T-helper 17 cell (primary cell): ENCODE measurements at places on chromosomes 2 and 18.

GRCh38 chr2:134910763-134911399, 7.7 kb upstream of the CCNT2 start:
- peaks cover 8% of the 10 kb centered on the region for H3K27me3 ChIP-seq
- no peak overlapping the region for H3K4me3 ChIP-seq
- no peak overlapping the region for H3K27ac ChIP-seq
- no peaks in the 10 kb centered on the region for H3K36me3 ChIP-seq
- DNase-seq, result no peak

DNA sequence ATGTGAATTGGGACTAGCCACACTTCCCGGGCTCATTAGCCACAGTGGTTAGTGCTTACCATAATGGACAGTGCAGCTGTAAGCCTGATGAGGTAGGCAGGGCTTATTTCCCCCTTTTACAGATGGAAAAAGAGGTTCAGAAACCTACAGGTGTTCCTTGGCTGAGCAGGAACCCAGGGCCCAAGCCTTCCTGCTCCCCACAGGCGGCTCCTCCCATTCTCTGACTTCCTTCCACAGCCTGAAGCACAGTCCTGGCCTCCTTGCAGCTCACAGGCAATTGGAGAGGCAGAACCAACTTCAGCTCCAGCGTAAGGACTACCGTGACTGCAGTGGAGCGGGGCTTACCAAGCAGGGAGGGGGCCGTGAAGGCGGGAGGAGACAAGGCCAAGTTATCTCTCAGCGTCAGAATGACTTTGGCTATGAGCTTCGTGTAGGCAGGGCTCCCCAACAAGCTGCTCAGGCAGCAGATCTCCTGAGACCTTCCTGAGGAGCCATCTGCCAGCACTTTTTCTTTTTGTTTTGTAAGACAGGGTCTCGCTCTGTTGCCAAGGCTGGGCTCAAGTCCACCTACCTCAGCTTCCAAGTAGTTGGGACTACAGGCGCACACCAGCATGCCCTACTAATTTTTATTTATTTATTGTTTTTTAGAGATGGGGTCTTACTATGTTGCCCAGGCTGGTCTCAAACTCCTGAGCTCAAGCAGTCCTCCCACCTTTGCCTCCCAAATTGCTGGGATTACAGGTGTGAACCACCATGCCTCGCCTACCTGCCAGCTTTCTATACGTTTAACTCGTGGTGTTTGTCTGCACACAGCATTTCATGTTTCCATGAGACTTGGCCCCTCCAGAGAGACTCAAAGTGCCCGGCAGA, 34.2 kb upstream of the NT5DC4 start:
- no peak overlapping the region for H3K27ac ChIP-seq
- H3K4me1 ChIP-seq, result peaks cover 19% of the 10 kb centered on the region
- H3K27me3 ChIP-seq, result no peaks in the 10 kb centered on the region

- H3K27me3 ChIP-seq, result no peaks in the 10 kb centered on the region
- DNase-seq, result no peak
- peaks cover 5% of the 10 kb centered on the region for H3K36me3 ChIP-seq
- no peak overlapping the region for H3K4me3 ChIP-seq
- H3K27ac ChIP-seq, result no peak overlapping the region
- peaks cover 10% of the 10 kb centered on the region for H3K4me1 ChIP-seq
Measured at GRCh38 chr2:24642351-24642750, 150.8 kb downstream of the PTRHD1 start.

DNA sequence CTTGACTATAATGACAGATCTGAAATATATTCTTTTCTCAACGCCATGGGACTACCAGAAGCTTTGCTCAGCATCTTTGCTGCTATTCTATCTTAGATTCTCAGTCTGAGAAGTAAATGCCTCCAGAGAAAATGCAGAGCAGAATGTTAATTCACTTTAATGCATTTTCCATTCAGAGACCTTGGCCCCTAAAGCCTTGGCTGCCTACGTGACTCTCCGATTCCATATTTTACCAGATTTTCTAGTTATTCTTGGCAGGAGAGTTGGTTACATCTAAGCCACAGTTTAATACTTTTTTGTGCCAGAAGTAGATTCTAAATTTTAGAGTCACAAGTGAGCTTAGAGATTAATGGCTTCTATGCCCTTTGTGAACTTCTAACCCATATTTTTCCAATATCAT, 837.1 kb upstream of the POU3F3 start:
- H3K36me3 ChIP-seq, result no peaks in the 10 kb centered on the region
- DNase-seq, result no peak
- no peak overlapping the region for H3K4me3 ChIP-seq
- no peaks in the 10 kb centered on the region for H3K4me1 ChIP-seq
- H3K27ac ChIP-seq, result no peak overlapping the region
- no peaks in the 10 kb centered on the region for H3K27me3 ChIP-seq

DNA sequence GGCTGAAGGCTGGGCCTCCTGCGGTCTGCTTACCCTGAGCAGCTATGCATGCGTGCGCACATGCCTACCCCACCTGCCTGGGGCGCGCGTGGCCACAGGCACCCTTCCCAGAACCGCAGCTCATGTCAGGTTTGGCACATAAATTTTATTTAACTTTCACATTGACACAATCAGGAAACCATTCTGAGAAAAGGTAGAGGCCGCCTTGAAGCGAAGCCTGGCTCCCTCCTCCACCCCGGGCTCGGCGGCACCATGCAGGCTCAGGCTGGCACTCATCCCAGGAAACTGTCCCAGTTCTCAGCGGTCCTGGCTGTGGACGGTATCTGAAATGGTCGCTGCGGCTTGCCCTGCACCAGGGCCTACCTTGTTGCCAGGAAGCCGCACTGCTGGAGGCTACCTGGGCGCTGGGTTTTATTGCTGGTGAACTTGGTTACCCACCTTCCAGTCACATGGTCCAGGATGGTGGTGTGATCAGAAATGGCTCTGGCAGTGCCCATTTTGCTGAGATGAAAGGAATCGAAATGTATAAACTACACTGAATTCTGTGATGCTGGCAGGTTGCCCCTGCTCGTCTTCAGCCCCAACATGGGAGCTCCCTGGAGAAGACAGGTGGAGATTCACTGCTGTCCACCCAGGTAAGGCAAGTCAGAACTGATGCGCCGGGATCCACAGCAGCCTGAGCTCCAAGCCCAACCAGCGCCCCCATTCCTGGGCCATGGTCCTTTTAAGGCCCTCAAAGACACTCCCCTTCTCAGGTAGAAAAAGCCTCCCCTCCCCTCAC, 25.5 kb downstream of the CHST10 start:
- H3K27ac ChIP-seq, result no peak overlapping the region
- peaks cover 10% of the 10 kb centered on the region for H3K27me3 ChIP-seq
- peaks cover 7% of the 10 kb centered on the region for H3K36me3 ChIP-seq
- no peak for DNase-seq
- H3K4me3 ChIP-seq, result no peak overlapping the region
- peaks cover 2% of the 10 kb centered on the region for H3K4me1 ChIP-seq

DNA sequence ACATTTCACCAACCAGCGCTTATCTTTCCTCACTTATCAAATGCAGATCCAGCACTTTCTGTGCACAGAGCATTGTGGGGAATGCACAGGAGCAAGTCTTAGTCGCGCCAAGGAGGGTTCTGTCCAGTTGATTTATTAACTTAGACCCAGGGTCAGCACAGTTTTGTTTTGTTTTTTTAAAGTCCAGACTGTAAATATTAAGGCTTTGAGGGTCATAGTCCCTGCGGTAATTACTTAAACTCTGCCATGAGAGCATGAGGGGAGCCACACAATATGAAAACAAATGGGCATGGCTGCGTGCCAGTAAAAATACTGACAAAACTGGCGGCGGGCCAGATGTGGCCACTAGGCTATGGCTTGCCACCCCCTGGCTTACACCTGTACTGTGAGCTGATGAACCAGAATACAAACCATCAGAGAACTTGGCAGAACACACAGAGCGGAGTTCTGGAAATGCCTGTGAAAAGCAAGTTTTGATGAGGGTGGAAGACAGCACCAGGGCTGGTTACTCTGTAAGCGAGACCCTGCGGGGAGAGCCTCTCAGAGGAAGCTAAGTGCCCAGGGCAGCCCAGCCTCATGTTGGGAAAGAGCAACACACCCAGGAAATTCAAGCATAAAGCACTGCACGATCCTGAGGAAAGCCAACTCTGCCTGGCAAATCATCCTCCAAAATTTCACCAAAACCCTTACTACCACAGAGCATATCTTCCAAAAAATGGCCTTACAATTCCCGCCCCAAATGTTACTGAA, 43.6 kb downstream of the L3MBTL4 start:
- H3K27me3 ChIP-seq, result no peaks in the 10 kb centered on the region
- no peaks in the 10 kb centered on the region for H3K36me3 ChIP-seq
- H3K4me1 ChIP-seq, result no peaks in the 10 kb centered on the region
- H3K4me3 ChIP-seq, result no peak overlapping the region
- no peak overlapping the region for H3K27ac ChIP-seq
- DNase-seq, result no peak

DNA sequence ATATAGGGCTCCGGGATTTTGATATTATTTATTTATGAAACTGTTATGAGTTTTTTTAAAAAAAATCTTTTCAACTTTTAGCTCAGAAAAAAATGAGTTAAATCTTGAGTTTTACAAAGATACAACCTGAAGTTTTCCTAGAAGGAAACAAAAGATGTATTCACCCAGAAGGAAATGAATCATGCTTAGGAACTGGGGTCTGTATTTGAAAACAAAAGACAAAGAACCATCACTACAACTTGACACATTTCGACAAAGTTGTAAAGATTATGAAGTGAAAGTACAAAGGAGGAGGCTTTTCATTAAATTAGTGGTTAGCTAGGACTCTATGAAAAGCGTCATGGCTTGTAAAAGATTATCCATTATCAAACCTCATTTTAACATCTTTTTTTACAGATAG, 143.3 kb downstream of the PDE1A start:
- no peaks in the 10 kb centered on the region for H3K4me1 ChIP-seq
- H3K4me3 ChIP-seq, result no peak overlapping the region
- H3K36me3 ChIP-seq, result no peaks in the 10 kb centered on the region
- H3K27ac ChIP-seq, result no peak overlapping the region
- H3K27me3 ChIP-seq, result no peaks in the 10 kb centered on the region

GRCh38 chr2:112725545-112726457, 5.0 kb downstream of the NT5DC4 start:
- H3K4me3 ChIP-seq, result no peak overlapping the region
- peaks cover 2% of the 10 kb centered on the region for H3K4me1 ChIP-seq
- H3K36me3 ChIP-seq, result no peaks in the 10 kb centered on the region
- H3K27ac ChIP-seq, result no peak overlapping the region
- peaks cover 11% of the 10 kb centered on the region for H3K27me3 ChIP-seq

DNA sequence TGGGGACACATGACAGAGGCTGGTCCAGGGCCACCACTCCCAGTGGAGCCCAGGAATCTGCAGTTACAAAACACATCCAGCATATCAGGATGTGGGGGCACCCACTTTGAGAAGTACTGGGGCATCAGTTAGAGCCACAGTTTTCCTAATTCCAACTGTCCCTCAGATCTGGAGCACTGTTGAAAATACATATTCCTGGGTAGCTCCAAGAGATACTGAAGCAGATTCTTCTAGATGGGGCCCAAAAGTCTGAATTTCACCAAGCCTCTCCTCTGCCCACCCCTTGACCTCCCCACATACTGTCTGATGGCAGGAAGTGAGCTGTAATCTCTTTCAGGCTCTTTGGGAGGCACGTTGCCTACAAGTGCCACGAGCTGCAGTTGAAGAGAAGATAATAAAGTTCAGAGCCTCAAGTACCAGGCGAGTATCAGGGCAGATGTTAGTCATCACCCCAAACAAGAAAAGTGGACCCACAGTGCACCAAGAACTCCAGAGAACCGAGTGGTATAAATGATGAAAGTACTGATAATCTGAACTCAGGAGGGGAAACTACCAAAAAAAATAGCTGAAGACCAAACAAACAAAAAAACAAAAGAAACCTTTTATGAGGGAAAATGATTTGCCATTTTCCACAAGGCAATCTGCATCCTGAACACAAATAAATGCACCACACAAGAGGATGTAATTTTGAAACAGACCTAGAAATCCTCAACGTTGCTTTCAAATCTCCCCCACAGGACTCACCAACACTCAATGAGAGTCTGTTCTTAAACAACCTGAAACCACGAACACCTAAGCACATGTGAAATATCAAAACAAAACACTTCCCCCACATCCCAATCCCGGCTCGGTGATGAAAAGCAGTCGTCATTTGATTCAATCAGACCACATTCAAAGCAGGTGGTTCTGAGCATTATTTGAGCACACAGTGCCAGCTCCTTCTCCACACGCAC, 98.7 kb downstream of the TCF4 start:
- H3K4me1 ChIP-seq, result peaks cover 7% of the 10 kb centered on the region
- H3K27me3 ChIP-seq, result peaks cover 20% of the 10 kb centered on the region
- peak overlapping the region; percentile 28 for H3K4me3 ChIP-seq

DNA sequence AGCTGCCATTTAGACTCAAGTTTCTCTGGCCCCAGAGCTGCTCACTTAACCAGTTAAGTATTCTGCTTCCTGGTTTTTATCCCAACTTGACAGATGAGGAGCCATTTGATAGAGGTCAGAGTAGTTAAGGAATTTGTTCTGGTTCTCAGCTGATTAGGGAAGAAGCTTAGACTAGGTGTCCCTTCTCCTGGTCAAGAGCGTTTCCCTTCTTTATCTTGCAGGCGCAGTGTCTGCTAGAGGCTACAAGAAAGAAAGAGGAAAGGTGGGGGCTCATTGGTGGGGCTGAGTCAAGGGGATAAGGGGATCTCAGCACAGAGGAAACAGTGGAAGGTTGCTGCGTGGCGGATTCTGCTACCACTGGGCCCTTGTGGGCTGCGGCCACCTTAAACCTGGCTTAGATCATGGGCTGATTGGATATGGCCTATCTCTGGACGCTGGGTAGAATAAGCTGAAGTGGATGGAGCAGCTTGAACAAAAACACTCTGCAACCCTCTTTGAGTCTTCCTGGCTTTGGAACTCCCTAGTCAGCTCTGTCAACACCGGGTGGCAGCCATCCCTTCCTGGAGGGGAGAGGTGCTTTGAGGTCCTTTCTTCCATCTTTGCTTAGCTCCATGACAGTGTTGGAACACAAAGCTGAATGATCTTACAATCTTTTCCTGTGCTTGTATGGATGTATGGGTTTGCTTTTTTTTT, 70.8 kb downstream of the QPCT start:
- peak overlapping the region; percentile 51 for H3K27ac ChIP-seq
- no peaks in the 10 kb centered on the region for H3K36me3 ChIP-seq
- H3K4me1 ChIP-seq, result peaks cover 16% of the 10 kb centered on the region
- H3K27me3 ChIP-seq, result peaks cover 9% of the 10 kb centered on the region

DNA sequence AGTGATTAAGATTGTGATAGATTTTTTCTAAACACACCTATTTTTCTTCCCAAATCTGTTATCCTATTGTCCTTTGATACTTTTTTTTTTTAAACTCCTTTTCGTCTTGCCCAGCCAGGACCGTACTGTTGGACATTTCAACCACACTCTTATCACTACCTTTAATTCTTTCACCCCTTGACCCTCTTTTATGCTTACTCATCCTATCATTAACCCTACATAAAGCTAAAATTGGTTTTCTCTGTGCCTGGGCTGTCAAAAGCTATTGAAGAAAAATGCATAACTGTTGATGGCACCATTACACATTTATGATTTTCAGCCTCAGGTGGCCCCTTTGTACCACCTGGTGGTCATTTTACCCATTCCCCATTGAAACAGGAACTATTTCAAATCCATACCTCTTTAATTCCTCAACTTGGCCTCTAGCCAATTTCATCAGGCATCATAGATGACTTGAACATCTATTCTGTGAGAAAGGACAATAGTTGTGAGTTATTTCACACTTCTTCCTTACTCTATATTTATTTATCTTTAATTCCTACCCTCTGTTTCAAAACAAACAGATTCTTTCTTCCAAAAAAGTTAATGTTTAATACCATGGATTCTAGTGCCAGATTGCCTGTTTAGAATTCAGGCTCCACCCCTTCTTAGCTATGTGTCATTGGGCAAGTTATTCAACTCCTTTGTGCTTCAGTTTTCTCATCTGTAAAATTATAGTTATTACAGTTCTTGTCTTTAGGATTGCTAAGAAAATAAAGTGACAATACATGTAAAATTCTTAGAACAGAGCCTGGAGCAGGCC, 258.6 kb downstream of the CAMKMT start:
- no peaks in the 10 kb centered on the region for H3K36me3 ChIP-seq
- no peak overlapping the region for H3K27ac ChIP-seq
- no peak for DNase-seq
- H3K4me3 ChIP-seq, result no peak overlapping the region
- no peaks in the 10 kb centered on the region for H3K27me3 ChIP-seq
- H3K4me1 ChIP-seq, result peaks cover 6% of the 10 kb centered on the region
